Foreskin keratinocyte (primary cell): ENCODE measurements at places on chromosomes 2 and 18. TPM values are rescaled to one million over a fixed set of nuclear protein-coding genes. Genes with fewer than 3 reads are reported as not detected.
A peak's percentile ranks its signal among the peaks of the same experiment; 100 is the strongest.

The PARD6G gene
- total RNA-seq = 18.0 and 19.1 TPM in 2 replicates

The TUBB8B gene
- 0.27 and 0.67 TPM in 2 replicates for total RNA-seq

The ASIC4 gene
- total RNA-seq = not detected in 2 replicates

GRCh38 chr2:86017901-86018896 lies 87.5 kb downstream of the POLR1A start:
- DNase-seq = peak; percentile 39

DNA sequence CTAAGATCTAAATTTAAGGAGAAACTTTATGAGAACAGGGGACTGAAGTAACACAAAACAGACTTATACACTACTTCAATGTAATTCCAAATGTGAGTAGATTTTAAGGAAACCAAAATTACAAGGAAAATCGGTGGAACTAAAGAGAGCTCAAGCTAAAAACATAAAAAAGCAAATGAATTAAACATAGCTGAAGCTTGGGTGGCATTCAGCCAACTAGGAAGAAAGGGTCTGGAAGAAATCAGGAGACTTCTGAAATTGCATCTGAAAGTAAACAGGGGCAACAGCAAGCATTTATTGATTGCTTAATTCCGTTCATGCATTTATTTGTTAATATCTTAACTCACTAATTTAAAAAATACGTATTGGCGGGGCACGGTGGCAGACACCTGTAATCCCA lies 727.3 kb upstream of the PKDCC start:
- no peak for DNase-seq

- DNase-seq = no peak
Observed at GRCh38 chr18:67705748-67706147, 189.2 kb upstream of the DSEL start.

GRCh38 chr2:62568074-62568473 lies 62.1 kb upstream of the TMEM17 start:
- no peak for DNase-seq

- DNase-seq = no peak
Observed at GRCh38 chr2:60925994-60926740, 44.8 kb downstream of the REL start.

DNA sequence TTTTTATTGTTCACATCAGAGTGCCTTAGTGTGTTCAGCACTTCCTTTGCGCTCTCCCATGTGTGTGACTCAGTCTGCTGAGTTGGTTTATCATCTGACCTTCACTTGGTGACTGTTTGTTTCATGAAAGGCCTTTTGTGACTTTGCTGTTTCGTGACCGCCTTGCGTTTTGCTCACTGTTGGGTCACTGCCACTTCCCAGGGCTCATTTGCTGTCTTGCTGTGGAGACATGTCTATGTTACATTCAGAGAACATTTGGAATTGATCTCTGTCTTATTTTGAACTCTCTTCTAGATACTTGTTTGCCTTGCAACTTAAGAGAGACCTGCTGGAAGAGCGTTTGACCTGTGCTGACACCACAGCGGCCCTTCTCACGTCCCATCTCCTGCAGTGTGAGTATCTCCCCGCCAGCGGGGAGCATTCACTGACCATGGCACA lies 54.7 kb downstream of the FARP2 start:
- DNase-seq = no peak

DNA sequence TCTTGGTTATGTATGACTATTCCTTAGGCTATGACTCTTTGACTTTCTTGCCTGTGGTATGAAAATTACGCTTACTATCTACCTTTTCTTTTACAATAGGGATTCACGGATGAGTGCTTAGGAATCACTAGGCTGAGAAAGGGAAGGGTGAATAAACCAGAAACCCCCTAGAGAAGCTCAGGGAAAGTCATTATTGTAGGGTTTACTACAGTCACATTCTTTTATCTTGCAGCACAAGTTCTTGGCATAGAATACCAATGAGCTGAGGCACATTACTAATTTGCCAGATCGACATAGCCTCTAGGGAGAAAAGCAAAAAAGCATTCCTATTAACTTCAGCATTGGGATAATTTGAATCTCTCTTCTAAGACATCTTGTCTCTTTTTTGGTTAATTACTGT lies 103.3 kb downstream of the ST6GAL2 start:
- peak; percentile 1 for DNase-seq

- no peak for DNase-seq
Observed at GRCh38 chr2:200065477-200065876, 110.1 kb downstream of the MAIP1 start.

- DNase-seq = no peak
Observed at GRCh38 chr2:238495422-238495821, 68.7 kb downstream of the ASB1 start.

GRCh38 chr2:11709293-11709692 lies 37.1 kb upstream of the LPIN1 start:
- no peak for DNase-seq

DNA sequence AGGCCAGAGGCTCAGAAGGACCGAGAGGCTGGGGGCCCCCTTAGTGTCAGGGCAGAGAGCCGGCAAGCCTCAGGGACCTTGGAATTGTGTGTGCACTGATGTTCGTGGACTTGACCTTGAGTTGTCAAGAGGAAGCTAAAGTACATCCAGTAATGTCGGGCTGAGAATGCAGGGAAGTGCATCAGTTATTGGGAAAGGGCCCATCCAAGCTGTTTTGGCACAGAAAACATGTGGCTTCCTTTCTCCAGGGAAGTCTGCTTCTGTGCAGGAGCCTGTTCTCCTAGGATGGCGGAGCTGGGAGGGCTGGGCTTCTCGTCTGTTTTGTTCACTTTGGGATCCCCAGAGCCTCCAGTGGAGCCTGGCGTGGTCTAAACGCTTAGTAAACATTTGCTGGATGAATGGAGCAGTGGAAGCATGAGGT lies 23.7 kb downstream of the ATOH8 start:
- no peak for DNase-seq

DNA sequence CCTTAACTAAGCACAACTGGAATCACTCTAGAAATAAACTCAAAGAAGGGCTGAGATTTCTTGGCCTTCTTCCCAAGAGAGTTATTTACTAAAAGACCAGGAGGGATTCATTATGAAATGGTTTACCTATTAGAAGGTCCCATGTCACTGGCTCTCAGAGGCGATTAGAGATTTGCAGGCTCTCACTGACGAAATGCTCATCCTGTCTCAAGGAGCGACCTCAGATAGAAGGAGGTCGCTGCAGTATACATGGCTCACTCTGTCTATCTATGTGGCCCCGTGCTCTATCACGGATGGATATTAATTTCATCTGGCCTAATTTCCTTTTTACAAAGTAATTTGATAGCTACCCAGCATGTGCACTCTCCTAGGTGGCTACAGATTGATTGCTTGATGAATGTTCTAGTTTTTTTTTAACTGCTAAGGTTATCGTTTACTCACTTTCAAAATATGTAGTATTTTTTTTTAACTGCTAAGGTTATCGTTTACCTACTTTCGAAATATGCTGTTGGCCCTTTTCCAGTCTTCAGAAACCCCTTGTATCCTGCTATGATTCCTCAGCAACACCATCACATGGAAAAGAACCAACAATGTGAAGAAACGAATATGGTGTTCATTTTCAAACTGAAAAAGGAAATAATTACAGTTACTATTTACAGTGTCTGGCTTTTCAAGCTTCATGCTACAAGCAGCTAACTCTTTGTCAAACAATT lies 9.1 kb downstream of the SMIM21 start:
- no peak for DNase-seq
